Activated naive CD4-positive, alpha-beta T cell treated with Interleukin-2 at 50 U/mL for 16 hours (primary cell): ENCODE measurements at places on chromosomes 7 and 10.

- DNase-seq, result no peak
Measured at GRCh38 chr7:97001221-97001620, 4.1 kb upstream of the DLX6 start.

- no peak for DNase-seq
Measured at GRCh38 chr10:58724781-58725180, 212.1 kb downstream of the BICC1 start.

GRCh38 chr7:87129848-87130247 is 22.4 kb upstream of the DMTF1 start:
- DNase-seq, result no peak

- DNase-seq, result no peak
Measured at GRCh38 chr7:108181073-108181985, 51.2 kb upstream of the LAMB4 start.

- no peak for DNase-seq
Measured at GRCh38 chr10:113199459-113199858, 249.4 kb downstream of the TCF7L2 start.

GRCh38 chr10:29921071-29921446 is 138.3 kb downstream of the JCAD start:
- no peak for DNase-seq

DNA sequence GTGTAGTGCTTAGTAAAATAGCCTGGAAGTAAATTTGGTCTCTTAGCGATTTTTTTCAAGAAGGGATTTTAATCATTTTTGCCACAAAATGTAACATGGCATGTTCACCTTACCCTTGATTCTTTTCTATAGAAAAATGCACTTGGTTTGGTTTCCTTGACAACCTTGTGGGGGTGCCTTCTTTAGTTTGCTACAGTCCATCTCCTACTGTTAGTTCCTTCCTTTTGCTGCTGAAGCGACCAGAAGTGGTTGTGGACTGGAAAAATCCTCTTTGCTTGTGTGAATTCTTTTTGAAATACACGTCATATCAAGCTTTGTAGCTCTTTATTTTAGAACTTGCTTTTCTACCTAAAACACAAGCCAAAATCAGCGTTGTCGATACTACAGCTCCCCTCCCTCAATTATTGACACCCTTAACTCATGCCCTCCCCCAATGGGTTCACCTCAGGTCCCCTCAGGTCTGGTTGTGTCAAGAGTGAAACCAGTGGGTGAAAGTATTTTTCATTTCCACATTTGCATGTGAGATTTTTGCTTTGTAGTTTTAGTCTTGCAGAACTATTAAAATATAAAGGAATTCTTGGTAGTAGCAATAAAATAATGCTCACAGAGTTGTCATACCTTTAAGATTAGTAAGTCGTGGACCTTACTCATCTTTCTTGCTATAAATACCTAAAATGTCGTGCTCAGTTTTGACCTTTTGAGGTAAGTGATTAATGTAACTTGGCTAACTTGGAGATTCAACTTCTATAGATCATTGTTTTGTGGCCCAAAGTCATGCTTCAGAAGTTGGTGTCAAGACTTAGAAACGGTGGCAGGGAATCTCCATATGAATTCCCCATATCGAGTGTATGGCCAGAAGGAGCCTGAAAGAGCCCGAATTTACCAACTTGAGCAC is 1.5 kb downstream of the ACTR3B start:
- no peak for DNase-seq

- DNase-seq, result no peak
Measured at GRCh38 chr10:119350502-119351097, 143.2 kb downstream of the GRK5 start.

DNA sequence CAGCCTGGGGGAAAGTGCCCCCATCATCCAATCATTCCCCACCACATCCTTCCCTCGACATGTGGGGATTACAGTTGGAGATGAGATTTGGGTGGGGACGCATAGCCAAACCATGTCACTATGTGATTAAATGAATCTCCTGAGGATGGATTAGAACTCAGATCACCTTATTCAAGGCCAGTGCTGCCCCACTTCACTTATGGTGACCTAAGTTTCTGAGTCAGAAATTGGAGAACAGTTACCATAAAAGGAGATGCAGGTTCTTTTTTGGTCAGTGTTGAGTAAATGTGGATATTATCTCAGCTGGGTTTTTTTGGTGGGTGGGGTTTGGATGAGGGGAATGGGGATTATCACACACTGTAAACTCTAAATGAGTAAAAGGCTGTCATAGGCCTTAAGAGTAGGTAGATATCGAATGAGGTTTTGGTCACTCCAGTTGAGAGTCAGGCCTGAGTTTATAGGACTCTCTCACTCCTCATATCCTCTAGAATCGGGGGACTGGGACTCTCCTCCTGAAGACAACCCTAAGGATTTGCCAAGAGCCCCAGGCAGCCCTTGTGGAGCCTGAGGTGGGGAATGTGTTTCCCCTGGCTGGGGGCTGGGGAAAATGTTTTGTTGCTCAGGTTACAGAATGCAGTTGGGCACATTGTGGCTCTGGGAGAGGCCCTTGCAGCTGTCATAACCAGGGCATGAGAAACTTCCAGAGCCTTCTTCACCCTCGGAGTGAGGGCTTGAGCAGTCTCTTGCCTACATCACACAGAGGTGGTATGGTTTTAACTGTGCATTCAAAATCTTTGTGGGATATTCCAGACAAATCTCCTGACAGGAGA is 213.0 kb downstream of the BAMBI start:
- DNase-seq, result no peak

DNA sequence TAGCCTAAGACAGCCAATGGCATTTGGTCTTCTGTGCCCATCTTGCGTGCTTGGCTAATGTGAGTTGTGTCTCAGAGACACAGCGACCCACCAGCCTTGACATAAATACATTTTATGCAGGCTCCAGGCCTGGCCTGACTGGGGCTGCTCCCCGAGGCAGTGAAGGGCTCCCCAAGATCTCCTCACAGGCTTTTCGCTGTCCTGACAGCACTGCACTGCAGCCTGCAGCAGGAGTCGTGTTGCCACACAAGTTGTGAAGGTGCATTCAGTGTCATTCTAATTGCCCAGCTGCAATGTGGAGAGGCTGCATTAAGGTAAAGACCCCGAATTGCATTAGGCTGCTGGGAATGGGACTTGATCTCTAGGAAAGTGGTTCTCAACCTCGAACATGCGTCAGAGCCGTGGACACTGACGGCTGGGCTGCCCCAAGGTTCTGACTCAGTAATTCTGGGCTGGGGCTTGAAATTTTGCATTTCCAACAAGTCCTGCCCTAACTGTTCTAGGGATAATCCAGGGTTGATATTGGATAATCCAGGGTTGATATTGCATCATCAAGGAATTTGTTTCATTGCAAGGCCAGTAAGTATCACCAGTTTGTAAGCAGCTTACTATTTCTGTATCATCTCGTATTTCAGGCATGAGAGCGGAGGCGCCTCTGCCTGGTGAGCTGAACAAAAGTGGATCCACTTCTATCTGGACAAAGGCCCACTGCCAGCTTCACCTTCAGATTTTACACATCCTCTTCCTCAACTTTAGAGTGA is 108.7 kb upstream of the INSIG1 start:
- no peak for DNase-seq

- no peak for DNase-seq
Measured at GRCh38 chr10:6068422-6068821, 6.3 kb upstream of the IL2RA start.

DNA sequence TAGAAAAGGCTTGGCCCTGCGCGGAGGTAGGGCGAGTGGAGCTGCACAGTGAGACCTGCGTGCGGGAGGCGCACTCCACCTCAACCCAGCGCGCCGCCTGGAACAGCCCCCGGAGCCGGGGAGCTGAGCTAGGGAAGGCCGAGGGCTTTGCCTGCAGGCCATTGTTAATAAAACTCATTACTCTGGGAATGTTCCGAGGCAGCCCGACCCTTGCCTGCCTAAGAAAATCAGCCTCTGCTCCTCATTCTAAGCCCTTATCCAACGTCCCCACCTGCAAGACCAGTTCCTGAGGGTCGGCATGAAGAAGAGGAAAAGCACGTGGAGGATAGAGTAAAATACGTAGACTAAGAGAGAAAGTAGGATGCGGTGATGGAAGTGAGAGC is 55.3 kb downstream of the C7orf25 start:
- no peak for DNase-seq

DNA sequence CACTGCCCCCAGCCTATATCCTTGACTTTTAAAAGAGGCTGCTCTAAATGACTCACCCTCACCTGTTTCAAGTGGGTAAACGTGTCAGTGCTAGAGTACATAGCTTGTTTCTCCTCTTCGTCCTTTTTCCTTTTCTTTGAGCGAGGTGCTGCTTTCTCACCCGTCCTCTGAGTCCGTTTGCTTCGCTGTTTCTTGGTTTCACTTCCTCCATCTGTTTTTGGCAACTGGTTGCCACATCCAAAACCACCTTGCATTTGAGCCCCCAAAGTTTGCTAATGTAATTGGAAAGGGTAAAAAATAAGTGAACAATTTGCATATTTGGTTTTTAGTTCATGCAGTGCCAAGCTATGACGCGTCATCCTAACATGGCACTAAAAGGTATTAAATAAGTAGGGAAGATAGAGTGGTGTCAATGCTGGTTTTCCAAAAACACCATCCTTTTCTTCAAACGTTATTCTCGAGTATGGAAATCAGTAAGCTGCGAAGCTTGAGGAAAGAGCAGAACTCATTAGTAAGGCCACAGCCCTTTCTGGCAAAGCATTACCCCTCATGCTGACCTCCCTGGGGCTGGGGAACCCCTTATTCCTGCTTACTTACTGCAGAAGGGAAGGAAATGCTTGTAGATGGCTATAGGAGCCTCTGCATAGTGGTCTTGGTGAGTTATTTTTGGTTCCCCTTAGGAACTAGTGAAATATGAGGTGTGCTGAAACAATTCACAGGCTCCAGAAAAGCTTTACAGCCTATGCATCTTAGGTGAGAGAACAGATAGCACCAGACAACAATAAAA is 133.5 kb downstream of the GALNT11 start:
- no peak for DNase-seq
